Activated T-cell treated with anti-CD3 and anti-CD28 coated beads, Interleukin-2, amount 50 U/mL, for 72 hours (primary cell): ENCODE measurements at places on chromosomes 7 and 10. TPM values are rescaled to one million over a fixed set of nuclear protein-coding genes. Genes with fewer than 3 reads are reported as not detected.

Gene AKR1C8
- total RNA-seq: not detected

GRCh38 chr7:80155374-80155773 lies 20.7 kb downstream of the GNAI1 start:
- H3K36me3 ChIP-seq: no peaks in the 10 kb centered on the region
- no peak overlapping the region for H3K4me3 ChIP-seq
- DNase-seq: no peak
- H3K27me3 ChIP-seq: no peaks in the 10 kb centered on the region

Gene NYAP1
- total RNA-seq: 0.72 TPM

DNA sequence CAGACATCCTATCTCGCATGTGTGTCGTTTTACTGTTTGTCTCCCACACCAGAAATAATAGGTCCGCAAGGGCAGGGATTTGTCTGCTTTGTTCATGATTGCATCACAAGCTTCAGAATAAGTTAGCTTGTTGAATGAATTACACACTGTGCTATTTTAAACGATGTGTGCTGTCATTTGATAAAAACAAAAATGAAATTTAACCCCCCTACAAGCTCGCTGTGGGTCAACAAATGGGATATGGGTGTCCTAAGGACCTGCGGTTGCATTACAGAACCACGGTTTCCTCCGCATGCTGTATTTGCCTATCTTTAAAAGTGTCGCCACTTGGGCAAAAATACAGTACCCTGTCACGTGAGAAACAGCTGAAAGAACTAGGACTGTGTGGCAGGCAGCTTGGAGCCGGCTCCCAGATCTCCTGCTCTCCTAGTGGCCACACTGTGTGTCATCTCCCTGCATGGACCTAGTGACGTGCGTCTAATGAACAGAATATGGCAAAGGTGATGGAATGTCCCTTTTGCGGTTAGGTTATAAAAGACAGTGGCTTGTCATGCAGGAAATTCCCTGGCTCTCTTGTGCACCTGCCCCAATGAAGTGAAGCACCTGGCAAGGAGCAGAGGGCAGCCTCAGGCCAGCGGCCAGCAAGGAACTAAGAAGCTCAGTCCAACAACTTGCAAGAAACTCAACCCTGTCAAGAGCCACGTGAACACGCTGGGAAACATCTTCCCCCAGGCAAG lies 32.9 kb upstream of the CRYGN start:
- peak overlapping the region; percentile 12 for H3K4me3 ChIP-seq
- H3K27me3 ChIP-seq: no peaks in the 10 kb centered on the region
- no peak overlapping the region for H3K27ac ChIP-seq
- no peak for DNase-seq

GRCh38 chr10:116371737-116372136 lies 47.5 kb downstream of the CCDC172 start:
- H3K36me3 ChIP-seq: no peaks in the 10 kb centered on the region
- DNase-seq: no peak
- no peaks in the 10 kb centered on the region for H3K27me3 ChIP-seq
- no peak overlapping the region for H3K27ac ChIP-seq
- no peaks in the 10 kb centered on the region for H3K4me1 ChIP-seq

DNA sequence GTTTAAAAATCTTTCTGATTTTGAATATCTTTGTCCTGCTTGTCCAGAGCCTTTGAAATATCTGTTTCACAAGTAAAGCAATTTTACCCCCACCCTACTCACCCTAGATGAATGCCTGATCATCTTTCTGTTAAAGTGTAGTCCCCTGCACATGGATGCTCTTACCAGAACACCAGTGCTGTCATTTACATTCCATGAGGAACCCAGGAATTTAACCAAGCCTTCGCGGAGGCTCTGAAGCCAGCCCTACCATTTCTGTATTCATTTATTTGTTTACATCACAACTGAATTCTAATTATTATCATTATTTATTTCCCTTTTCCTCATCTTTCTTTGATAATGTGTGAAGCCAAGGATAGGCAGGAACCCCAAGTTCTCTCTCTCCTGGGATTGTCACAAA lies 167.8 kb upstream of the MYO3A start:
- no peaks in the 10 kb centered on the region for H3K4me1 ChIP-seq
- no peak overlapping the region for H3K4me3 ChIP-seq
- H3K27me3 ChIP-seq: peaks cover 32% of the 10 kb centered on the region
- H3K36me3 ChIP-seq: no peaks in the 10 kb centered on the region

Gene RABGEF1
- 26.9 TPM for total RNA-seq

- no peaks in the 10 kb centered on the region for H3K36me3 ChIP-seq
- no peaks in the 10 kb centered on the region for H3K27me3 ChIP-seq
- DNase-seq: no peak
Observed at GRCh38 chr10:71252220-71252619, 39.9 kb downstream of the UNC5B start.

Gene PLXDC2
- 0.07 TPM for total RNA-seq

Gene SDK1
- 6.3 TPM for total RNA-seq

Gene AOAH
- total RNA-seq: 18.8 TPM

DNA sequence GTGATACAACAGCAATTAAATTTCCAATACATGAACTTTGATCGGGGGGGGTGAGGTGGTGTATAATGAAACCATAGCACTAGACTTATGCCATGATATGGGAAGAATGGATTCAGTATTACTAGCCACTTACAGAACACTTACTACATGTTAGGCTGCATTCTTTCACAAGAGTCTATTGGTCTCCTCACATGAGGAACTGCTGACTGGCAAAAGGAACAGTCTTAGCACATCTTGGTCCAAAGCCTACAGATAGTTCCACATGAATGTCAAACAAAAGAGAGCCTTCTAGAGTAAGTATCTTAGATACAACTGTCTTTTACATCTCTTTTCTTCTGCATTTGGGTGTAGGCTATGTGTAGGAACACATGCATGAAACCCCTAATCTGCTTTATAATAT lies 115.9 kb upstream of the DNAJB12 start:
- no peak overlapping the region for H3K4me3 ChIP-seq
- H3K36me3 ChIP-seq: peaks cover 2% of the 10 kb centered on the region
- no peak for DNase-seq
- no peak overlapping the region for H3K27ac ChIP-seq
- no peaks in the 10 kb centered on the region for H3K4me1 ChIP-seq

- H3K36me3 ChIP-seq: no peaks in the 10 kb centered on the region
- H3K4me1 ChIP-seq: no peaks in the 10 kb centered on the region
- H3K27ac ChIP-seq: no peak overlapping the region
- no peaks in the 10 kb centered on the region for H3K27me3 ChIP-seq
- H3K4me3 ChIP-seq: no peak overlapping the region
Observed at GRCh38 chr10:21327289-21327993, 198.0 kb downstream of the SKIDA1 start.

DNA sequence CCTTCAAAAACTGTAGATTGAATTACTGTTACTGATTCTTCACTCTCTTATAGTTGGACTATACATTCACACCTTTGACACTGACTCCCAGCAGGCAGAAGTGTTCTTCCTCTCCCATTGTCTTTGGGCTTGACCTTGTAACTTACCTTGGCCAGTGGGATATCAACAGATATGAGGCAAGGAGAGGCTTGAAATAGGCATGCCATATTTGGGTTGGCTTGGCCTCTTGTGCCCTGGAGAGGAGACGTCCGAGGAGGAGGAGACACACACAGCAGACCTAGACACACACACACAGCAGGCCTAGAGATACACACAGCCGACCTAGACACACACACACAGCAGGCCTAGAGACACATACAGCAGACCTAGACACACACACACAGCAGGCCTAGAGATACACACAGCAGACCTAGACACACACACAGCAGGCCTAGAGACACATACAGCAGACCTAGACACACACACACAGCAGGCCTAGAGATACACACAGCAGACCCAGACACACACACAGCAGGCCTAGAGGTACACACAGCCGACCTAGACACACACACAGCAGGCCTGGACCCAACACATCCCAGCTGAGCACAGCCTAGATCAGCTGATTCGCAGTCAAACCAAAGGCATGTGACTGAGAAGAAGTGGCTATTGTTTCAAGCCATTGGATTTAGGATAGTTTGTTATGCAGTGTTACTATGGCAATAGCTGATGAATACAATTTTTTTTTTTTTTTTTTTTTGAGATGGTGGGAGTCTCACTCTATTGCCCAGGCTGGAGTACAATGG lies 12.5 kb upstream of the GNA12 start:
- H3K27ac ChIP-seq: no peak overlapping the region
- H3K36me3 ChIP-seq: no peaks in the 10 kb centered on the region

DNA sequence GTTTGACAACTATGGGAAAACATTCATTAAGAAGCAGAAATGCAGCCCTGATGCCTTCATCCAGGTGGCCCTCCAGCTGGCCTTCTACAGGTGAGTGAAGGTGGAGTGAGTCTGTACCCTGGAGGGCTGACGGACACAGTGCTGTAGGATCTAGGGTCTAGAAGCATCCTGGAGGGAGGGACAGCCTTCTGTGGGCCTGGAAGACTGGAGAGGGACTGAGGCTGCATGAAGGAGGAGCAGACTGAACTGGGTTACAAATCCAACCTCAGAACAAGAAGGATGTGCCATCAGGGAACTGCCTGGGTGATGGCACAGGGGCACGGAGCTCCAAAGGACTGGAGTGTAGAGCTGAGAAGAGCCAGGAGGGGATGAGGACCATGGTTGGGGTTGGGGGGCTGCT lies 27.5 kb upstream of the C10orf53 start:
- peaks cover 21% of the 10 kb centered on the region for H3K4me1 ChIP-seq
- H3K27ac ChIP-seq: no peak overlapping the region
- H3K36me3 ChIP-seq: no peaks in the 10 kb centered on the region

DNA sequence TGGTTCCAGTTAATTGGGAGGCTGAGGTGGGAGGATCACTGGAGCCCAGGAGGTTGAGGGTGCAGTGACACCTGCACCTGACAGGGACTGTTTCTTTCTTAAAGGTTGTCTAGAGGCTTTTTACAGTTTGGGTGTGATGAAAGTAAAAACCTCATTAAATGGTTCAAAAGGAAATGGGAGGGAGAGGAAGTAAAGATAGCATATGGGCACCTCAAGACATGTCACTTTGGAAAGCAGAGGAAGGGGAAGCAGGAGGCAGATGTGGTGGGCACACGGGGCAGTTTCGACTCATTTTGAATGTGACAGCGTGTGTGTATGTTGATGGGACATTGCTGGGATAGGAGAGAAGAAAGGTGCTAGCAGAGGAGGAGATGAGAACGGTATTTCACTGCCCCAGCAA lies 203.1 kb downstream of the MLLT10 start:
- no peak overlapping the region for H3K4me3 ChIP-seq
- no peak for DNase-seq
- peak overlapping the region; percentile 24 for H3K27ac ChIP-seq
- H3K27me3 ChIP-seq: no peaks in the 10 kb centered on the region

Gene ZNF804B
- total RNA-seq: not detected

Gene AGR3
- total RNA-seq: not detected

DNA sequence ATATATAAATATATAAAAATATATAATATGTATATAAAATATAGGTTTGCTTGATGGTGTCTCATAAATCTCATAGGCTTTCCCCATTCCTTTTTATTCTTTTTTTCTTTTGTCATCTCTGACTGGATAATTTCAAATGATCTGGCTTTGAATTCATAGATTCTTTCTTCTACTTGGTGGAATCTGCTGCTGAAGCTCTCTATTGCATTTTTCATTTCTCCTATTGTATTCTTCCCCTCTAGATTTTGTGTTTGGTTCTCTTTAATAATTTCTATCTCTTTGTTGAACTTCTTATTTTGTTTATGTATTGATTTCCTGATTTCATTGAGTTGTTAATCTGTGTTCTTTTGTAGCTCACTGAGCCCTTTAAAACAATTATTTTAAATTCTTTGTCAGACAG lies 629.4 kb downstream of the GALNT17 start:
- H3K27ac ChIP-seq: no peak overlapping the region
- no peak for DNase-seq
- H3K4me1 ChIP-seq: no peaks in the 10 kb centered on the region
- H3K36me3 ChIP-seq: peaks cover 3% of the 10 kb centered on the region

Gene CACNA2D1
- total RNA-seq: 0.46 TPM

Gene TLL2
- total RNA-seq: not detected

Gene ACSL5
- total RNA-seq: 49.5 TPM

DNA sequence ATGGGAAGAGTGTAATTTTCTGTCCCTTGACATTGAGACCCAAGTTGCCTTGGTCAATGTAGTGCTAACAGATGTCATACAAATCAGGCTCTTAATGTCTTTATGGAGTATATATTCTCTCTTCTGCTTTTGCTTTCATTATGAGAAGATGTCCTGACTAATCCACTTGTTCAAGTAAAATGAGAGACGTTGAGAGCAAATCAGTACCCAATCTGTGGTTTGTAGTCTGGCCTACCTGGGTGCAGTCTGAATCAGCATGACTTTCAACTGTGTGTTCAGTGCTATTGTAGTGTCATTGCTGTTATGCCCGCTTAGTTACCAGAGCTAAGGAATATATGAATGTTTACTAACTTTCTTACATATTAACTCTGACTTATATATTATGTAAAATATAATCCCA lies 612.4 kb downstream of the ANKRD7 start:
- H3K36me3 ChIP-seq: no peaks in the 10 kb centered on the region
- no peaks in the 10 kb centered on the region for H3K4me1 ChIP-seq
- no peak overlapping the region for H3K27ac ChIP-seq
- H3K4me3 ChIP-seq: no peak overlapping the region
- DNase-seq: peak; percentile 1
- H3K27me3 ChIP-seq: no peaks in the 10 kb centered on the region

DNA sequence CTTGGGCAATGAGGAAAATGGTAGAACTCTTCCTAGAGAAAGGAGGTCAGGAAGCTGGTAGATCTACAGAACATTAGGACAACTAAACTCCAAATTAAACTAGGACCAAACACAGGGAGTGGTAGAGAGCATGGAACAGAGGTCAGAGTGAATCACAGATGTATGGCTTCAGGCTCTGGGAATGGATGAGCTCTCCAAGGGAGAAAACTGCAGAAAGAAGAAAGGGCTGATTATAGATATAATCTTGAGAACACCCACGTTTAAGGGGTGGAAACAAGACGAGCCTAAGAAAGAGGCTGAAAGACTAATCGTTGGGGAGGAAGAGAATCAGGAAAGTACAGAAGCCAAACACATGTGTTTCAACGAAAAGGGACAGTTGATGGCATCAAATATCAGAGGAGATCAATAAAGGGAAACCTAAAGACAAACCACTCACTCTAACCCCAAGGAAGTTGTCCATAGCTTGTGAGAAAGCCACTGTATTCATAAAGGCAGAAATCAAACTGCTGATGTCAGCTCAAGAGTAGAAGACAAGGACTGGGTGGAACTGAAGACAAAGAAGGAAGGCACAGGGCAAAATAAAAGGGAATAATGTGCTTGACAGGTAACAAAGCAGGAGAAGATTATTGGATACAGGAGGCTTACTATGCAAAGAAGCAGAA lies 41.4 kb downstream of the NUDCD3 start:
- H3K27me3 ChIP-seq: no peaks in the 10 kb centered on the region
- H3K4me3 ChIP-seq: peak overlapping the region; percentile 2
- DNase-seq: no peak
- peak overlapping the region; percentile 4 for H3K27ac ChIP-seq
- peaks cover 48% of the 10 kb centered on the region for H3K4me1 ChIP-seq

GRCh38 chr10:94125856-94126255 lies 132.1 kb downstream of the PLCE1 start:
- H3K36me3 ChIP-seq: no peaks in the 10 kb centered on the region
- DNase-seq: no peak
- H3K27ac ChIP-seq: no peak overlapping the region
- H3K4me1 ChIP-seq: no peaks in the 10 kb centered on the region
- H3K27me3 ChIP-seq: no peaks in the 10 kb centered on the region
- no peak overlapping the region for H3K4me3 ChIP-seq
